Activated T-cell treated with anti-CD3 and anti-CD28 coated beads, Interleukin-2, amount 50 U/mL, for 72 hours (primary cell): ENCODE measurements at places on chromosomes 5 and 9. TPM values are rescaled to one million over a fixed set of nuclear protein-coding genes. Genes with fewer than 3 reads are reported as not detected.

DNA sequence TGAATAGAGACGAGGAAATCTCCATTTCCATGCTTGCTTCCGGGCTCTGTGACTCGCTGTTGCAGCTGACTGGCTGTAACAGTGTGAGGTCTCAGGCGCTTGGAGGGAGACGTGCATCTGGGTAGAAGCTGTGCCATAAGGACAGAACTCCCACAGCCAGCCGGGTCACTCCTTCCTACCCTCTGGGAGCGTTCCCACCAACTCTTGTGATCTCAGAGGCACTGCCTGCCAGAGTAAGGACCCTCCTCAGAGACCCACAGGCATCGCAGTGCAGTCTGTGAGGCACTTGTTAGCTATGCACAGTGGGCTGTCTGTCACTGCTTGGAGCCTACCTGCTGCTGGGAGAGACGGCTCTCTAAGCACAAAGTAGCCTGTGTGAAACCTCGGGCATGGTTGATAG lies 203.4 kb upstream of the SEMA6A start:
- H3K4me3 ChIP-seq: no peak overlapping the region
- no peaks in the 10 kb centered on the region for H3K36me3 ChIP-seq
- H3K27me3 ChIP-seq: peaks cover 13% of the 10 kb centered on the region
- H3K4me1 ChIP-seq: no peaks in the 10 kb centered on the region

GRCh38 chr5:60356745-60357144 lies 343.2 kb downstream of the DEPDC1B start:
- H3K4me1 ChIP-seq: no peaks in the 10 kb centered on the region
- no peak overlapping the region for H3K4me3 ChIP-seq
- no peaks in the 10 kb centered on the region for H3K27me3 ChIP-seq
- no peak overlapping the region for H3K27ac ChIP-seq
- DNase-seq: no peak
- H3K36me3 ChIP-seq: no peaks in the 10 kb centered on the region

GRCh38 chr9:73162987-73163768 lies 11.5 kb downstream of the ANXA1 start:
- peak overlapping the region; percentile 90 for H3K27ac ChIP-seq
- H3K27me3 ChIP-seq: no peaks in the 10 kb centered on the region
- DNase-seq: no peak
- peaks cover 2% of the 10 kb centered on the region for H3K36me3 ChIP-seq
- peaks cover 33% of the 10 kb centered on the region for H3K4me1 ChIP-seq

DNA sequence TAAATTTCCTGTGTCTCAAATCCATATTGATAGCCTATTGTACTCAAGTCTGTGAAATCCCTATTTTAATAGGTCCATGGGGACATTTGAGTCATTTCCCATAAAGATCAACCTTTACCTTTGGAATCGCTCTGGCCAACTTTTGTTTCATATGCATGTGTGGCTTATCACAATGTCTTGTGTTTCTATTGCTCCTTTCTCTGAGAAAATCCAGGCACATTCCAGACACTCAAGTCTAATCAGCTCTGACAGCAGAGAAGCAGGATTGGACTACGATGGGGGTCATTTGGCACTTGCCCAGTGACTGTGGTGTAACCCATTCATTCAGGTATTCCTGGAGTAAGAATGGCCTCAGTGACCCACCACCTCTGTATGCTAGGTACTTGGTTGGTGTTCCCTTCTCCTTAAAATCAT lies 48.4 kb downstream of the ACTBL2 start:
- H3K4me3 ChIP-seq: no peak overlapping the region
- no peaks in the 10 kb centered on the region for H3K36me3 ChIP-seq
- H3K27me3 ChIP-seq: no peaks in the 10 kb centered on the region
- DNase-seq: no peak

- no peak for DNase-seq
- H3K4me1 ChIP-seq: peaks cover 49% of the 10 kb centered on the region
- peaks cover 3% of the 10 kb centered on the region for H3K36me3 ChIP-seq
- H3K27ac ChIP-seq: no peak overlapping the region
Measured at GRCh38 chr5:109704282-109704952, 14.7 kb downstream of the MAN2A1 start.

RECK gene
- 6.3 TPM for total RNA-seq

GFI1B gene
- 0.12 TPM for total RNA-seq
